Jurkat, Clone E6-1 (cell line): ENCODE measurements at places on chromosomes 16 and 17.

- no peak for DNase-seq
Observed at GRCh38 chr17:75346906-75347305, 57.7 kb upstream of the SLC25A19 start.

DNA sequence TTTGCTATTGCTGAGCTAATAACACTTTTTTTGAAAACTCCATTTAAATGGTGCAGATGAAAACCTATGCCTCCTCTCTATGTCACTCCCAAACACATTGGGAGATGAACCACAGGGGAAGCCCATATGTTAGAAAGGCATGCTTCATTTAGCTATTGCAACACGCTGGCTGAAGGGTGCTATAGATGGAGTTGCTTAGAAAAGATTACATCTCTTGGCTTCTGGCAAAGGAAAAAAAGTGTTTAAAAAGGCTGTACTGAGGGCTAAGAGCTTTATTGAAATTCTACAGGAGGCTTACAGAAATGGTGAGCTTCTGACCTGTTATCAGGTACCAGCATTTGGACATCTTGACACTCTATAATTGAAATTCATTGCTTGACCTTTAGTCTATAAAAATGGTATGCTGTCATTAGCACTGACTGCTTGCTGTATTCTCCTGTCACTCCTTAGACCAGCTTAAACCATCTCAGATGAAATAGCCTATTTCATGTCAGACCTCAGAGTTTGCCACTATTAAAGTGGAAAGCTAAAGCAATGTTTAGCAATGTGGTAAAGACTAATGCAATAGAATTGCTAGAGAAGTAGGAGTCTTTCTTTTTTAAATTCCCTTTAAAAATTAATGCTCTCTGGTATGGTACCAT lies 503.9 kb downstream of the CDH11 start:
- DNase-seq = no peak

- DNase-seq = no peak
Observed at GRCh38 chr16:30094541-30095165, 1.4 kb downstream of the YPEL3 start.

DNA sequence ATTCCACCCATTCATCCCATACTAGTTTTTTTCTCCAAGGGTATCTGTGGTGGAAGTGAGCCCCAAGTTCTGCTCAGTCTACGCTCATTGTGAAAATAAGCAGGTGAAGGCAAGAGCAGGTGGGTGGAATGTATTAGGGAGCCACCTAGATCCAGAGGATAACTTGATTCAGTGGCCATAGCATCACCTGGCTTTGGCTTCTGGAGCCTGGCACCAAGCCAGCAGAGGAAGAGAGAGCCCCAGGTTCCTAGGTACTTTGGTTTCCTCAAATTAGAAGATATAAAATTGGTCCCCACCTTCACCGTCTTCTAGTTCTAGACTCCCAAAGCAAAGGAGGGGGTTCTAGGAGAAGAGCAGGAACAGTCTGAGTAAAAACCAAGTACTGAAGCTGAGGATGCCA lies 4.1 kb downstream of the FXR2 start:
- no peak for DNase-seq

GRCh38 chr17:6430769-6431168 lies 4.2 kb downstream of the AIPL1 start:
- DNase-seq = no peak

GRCh38 chr16:49964973-49965372 lies 60.1 kb upstream of the CNEP1R1 start:
- no peak for DNase-seq

DNA sequence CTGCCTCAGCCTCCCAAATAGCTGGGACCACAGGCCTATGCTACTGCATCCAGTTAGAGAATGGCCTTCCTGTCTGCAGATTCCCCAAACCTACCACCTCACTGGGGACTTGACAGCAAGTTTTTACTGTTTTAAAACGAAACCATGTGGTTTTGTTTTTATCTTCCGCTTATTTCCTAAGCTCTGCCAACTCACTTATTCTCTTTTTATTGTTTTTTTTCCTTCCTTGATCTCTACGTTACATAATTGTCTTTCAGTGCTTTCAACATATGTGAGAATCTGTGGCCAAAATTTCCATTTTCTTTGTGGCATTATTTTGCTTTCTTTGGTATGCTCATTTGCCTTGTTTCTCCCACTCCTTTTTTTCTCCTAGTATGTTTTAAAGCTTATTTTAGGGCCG lies 14.6 kb upstream of the SLC38A7 start:
- DNase-seq = peak; percentile 7

DNA sequence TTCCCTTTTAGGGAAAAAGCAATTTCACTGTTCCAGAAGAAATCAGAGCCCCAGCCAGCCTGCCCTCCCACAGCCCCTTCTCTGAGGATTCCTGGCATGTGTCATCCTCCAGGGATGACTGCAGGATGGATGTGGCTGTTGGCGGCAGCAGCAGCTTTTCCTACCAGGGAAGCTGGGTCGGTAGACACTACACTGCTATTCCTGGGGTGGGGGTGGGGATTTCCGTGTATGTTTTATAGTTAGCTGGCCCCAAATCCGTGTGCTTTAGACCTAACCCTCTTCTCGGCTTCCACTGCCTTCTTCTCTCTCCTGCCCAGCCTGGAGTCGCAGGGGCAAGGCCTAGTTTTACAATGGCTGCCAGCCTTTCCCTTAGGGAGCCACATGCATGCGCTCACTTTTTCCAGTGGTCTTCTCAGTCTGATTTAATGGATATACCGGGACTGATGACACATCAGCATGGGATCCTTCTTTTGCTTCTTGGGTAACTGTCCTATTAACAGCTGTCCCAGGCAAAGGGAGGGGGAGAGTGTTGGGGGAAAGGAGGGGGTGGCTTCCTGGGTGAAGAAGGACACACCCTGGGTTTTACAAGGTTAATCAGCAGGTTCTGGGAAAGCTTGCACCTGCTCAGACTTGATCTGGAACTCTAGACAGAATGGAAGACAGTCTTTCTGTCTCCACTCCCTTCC lies 2.7 kb upstream of the NFE2L1 start:
- DNase-seq = no peak

DNA sequence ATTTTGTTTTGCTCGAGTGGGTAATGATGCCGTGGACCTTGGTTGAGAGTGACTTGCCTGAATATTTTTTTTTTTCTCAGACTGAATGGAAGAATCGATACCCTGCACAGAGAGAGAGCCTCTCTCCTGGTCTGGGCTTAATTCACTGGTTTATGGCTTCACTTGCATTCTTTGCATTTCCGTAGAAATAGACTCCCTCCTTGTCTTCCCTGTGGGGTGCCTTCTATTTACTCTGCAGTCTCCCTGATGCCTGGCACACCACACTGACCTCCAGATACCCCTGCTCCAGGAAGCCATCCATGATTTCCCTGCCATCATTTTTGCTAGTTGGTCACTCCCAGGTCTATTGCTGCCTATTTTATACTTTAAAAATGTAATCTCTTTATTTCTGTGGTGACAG lies 238.0 kb downstream of the SNX29 start:
- no peak for DNase-seq

DNA sequence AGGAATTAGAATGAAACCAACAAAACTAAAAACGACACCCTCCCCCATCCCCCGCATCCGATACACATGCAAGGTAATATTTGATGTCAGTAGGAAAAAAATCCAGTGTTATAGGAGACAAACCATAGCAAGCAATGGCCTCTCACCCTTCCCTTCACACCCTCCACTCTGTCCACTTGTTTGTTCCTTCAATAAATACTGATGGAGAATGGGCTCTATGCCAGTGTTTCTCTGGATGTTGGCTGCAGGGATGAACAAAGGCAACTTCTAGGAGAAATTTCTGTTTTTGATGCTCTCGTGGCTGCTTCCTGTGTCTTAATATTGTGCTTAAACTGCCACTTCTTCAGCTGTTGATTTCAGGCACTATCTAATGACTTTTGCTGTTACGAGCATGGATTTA lies 98.8 kb downstream of the WWOX start:
- no peak for DNase-seq

DNA sequence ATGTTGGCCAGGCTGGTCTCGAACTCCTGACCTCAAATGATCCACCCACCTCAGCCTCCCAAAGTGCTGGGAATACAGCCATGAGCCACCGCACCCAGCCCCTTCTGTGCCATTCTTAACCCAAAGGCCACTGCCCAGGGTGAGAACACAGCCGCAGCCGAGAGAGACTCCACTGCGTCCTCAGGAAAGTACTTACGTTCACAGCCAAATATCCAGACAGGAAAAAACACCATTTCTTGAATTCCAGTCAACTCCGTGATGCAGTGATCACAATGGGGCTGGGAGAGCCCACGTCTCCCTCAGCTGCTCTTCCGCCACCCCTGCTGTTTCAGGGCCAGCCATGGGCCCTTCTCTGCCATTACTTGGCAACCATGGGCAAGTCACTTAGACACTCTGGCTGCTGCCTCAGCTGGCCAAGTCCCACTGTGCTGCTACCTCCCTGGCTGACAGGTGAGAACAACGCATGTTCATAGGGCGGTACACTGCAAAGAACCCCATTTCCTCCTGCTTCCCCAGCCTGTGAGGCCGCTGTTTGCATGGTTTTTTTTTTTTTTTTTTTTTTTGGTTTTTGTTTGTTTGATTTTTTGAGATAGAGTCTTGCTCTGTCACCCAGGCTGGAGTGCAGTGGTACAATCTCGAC lies 4.3 kb downstream of the CDIP1 start:
- no peak for DNase-seq

- DNase-seq = no peak
Observed at GRCh38 chr16:10428433-10429168, 42.7 kb downstream of the ATF7IP2 start.

- DNase-seq = no peak
Observed at GRCh38 chr17:4478318-4478830, 20.3 kb upstream of the SPNS2 start.

- no peak for DNase-seq
Observed at GRCh38 chr17:82692268-82692667, 6.2 kb downstream of the RAB40B start.

GRCh38 chr16:21982108-21982507 lies 18.8 kb downstream of the PDZD9 start:
- DNase-seq = peak; percentile 22

DNA sequence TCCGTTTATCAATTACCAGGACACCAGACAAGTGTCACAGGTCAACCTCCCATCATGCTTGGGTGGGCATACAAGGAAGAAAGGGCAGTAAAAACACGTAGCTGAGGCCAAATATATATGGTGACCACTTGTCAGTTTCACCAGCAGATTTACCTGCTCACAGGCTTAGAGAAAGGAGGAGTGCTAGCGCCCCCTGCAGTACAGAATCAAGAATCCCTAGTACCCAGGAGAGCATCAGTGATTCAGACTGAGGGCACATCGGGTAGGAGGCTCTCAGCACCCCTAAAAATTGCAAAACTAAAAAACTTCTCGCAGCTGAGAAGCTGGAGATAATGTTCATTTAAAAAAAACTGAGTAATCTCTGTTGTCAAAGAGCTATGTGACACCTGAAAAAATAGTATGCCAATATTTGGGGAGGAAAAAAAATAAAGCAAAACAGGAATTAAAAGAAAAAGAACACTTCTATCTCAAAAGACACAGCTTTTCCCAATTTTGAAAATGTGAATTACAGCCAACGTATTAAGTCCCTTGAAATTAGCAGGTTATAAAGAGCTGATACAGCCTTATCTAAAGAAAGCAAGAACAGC lies 21.2 kb upstream of the MON1B start:
- DNase-seq = peak; percentile 37

DNA sequence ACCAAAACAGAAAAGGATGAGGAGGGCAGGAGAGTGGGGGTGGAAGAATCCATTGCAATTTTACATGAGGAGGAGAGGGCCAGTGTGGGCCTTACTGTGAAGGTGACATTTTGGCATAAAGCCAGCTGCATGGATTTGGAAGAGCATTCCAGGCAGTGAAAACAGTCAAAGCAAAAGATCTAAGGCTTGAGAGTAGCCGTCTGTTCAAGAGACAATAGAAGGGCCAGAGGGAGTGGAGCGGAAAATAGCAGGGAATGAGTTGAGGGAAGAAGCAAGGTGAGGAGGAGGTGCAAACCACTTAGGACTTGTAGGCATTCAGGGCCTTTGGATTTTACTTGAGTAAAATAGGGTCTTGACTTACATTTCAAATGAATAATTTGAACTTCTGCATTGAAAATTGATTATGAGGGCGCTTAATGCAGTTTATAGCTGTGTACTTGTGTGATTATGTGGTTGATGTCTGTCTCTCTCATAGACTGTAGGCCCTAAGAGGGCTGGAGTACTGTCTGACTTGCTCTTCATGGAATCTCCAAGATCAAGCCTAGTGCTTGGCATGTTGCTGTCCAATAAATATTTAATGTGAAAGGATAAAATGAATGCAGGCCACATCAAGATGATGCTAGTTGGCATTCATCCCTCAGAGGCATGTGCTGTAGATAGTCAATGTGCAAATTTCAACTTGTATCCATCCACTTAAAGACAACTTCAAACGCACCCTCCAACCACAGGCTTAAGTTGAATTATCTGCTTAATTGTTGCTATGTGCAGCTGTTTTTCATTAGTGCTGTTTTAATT lies 772.1 kb upstream of the RBFOX1 start:
- no peak for DNase-seq
